ENCODE measurements at places on chromosomes 3 and 15.

- DNase-seq = no peak
Measured at GRCh38 chr3:157816296-157816695, 289.9 kb downstream of the SHOX2 start.

GRCh38 chr3:20811631-20812030 is 625.6 kb upstream of the SGO1 start:
- no peak for DNase-seq

GRCh38 chr15:78046796-78047341 is 30.6 kb downstream of the TBC1D2B start:
- DNase-seq = no peak

GRCh38 chr3:145882436-145882835 is 278.5 kb downstream of the PLOD2 start:
- no peak for DNase-seq

- DNase-seq = no peak
Measured at GRCh38 chr3:151460228-151460627, 633 bp downstream of the IGSF10 start.

- no peak for DNase-seq
Measured at GRCh38 chr3:186514296-186515002, 29.7 kb downstream of the CRYGS start.

- DNase-seq = no peak
Measured at GRCh38 chr15:25939122-25939521, 76.0 kb upstream of the ATP10A start.

DNA sequence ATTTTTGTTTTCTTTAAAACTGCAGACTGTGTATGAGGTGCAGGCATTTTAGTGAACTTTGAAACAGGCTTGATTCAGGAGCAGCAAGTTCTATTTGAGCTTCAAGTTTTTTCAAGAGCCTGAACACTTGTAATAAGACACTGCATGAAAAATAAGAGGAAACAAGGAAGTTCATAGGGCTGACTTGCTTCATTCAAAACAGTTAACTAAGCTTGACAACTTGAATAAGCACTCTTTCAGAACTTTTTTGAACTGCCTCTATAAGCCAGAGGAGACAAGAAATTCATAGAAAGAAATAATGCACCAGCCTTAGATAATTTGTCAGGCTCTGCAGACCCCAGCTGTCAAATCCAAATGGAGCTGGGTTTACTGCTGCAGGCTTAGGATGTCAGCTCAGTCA is 130.2 kb downstream of the SSR3 start:
- DNase-seq = no peak

GRCh38 chr3:43969944-43970343 is 271.7 kb upstream of the TOPAZ1 start:
- DNase-seq = peak; percentile 12

DNA sequence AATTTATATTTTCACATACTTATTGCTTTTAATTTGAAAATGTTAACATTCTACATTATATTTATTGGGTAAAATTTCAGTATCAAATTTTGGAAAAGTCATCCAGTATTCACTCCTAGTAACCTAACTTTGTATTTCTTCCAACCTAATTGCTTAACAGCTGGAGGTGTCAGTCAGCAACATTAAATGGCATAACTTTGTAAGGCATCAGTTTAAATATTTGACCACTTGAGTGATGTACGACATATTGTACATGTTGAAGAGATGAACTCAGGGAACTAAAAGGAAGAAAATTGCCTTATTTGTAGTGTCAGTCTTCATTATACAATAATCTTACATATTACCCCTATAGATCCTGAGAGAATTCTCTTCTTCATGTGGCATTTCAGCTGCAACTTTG is 326.8 kb downstream of the NAALADL2 start:
- DNase-seq = no peak

- DNase-seq = no peak
Measured at GRCh38 chr3:122627301-122627700, 49.9 kb downstream of the PARP15 start.

GRCh38 chr3:156668073-156668763 is 6.2 kb upstream of the TIPARP start:
- DNase-seq = peak; percentile 30

DNA sequence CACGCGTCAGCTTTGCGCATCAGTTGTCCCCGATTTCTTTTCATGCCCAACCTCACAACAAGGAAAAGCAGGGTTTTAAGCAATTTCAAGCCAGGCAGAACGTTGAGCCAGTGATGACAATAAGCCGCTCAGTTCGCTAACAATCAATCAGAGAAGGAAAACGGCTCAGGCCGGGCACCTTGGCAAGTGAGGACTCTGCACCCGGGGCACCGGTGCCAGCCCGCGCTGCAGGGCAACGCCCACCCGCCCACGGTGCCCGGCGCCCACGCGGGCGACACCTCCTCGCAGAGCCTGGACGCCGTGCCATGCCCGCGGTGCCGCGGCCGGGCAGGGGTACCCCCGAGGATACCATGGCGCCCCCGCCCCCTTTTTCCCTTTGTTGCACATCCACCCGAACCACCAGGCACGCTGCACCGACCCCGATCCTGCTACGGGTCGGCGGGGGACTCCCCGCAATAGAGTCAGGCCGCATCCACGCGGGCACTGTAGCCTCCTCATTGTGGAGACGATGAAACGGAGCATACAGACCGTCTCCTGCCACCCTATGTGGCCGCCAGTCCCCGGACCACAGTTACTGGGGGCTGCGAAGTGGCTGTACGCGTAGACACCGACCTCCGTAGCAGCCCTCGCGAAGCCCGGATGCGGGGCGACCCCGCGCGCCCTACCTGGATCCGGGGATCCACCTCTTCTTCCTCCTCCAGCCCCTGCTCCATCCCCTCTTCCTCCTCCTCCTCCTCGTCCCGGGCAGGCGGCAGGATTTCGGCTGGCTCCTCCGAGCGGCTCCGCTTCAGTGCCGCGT is 581 bp downstream of the SH3BP5 start:
- no peak for DNase-seq

- no peak for DNase-seq
Measured at GRCh38 chr3:48278884-48279559, 38.1 kb downstream of the ZNF589 start.

DNA sequence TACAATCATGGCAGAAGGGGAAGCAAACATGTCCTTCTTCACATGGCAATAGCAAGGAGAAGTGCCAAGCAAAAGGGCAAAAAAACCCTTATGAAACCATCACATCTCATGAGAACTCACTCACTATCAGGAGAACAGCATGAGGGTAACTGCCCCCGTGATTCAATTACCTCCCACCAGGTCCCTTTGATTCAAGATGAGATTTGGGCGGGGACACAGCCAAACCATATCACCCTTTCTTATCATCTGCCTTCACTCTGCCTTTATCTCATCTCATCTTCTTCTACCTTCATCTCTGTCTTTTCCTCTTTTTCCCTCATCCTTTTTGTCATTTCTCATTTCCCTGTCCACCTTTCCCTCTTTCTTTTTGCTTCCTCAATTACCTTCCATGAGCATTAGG is 149.6 kb downstream of the AGBL1 start:
- no peak for DNase-seq

GRCh38 chr15:52441841-52442240 is 86.8 kb downstream of the MYO5A start:
- no peak for DNase-seq

DNA sequence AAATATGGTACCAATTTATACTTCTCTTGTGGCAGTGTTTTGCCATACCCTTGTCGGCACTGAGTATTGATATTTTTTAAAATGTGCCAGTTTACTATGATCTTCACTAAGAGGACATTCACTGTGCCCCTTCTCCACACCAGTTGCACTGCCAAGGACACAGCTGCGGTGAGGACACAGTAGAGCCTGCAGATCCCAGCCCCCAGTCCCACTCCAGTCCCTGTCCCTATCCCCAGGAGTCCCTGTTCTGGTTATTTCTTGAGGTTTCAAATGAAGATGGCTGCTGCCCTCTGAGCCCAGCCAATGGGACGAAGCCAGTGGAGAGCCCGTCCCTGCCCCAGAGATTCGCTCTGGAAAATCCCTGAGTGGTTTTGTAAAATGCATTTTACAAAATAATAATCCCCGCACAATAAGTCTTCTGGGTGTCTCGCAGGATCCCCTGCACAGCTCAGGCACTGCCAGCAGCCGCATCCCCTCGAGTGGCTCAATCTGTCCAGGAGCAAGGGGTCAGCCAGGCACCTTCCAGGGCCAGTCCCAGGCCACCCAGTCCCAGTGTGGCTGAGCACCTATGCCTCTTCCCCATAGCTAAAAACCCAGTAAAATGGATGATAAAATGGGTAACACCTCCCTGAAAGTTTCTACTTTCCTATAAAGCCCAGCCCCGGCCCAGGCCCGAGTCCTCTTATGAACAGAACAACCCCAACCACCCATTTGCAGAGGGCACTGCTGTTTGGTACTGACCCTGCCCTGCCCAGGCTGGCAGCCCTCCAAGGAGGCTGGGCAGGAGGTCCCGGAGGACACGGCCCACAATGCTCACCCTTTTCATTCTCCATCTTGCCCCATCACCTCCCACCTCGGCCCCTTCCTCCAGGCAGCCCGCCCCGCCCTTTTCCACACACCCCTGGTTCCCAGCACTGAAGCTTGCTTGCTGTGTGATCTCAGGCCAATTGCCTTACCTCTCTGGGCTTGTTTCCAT is 91.1 kb downstream of the VGLL4 start:
- no peak for DNase-seq

DNA sequence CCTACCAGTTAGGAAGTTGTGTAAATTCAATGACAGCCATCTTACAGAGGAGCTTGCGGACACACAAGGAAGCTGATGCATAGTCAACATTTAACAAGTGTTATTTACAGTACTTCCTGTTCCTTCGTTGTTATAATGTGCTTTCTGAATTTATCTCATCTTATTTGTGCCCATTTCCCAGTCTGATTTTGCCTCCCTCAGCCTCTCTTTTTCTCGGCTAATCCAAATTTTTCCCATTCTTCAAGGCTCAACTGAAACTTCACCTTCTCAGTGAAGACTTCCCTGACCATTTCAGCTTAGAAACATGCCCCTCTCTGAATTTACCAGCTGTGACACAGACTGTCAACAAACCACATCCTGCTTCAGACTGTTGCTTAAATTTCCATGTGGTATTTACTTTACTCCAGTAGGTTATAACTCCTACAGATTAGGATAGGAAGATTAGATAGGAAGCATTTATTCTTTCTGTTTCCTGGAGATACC is 55.7 kb upstream of the CP start:
- peak; percentile 93 for DNase-seq

GRCh38 chr3:197508461-197508860 is 47.3 kb downstream of the BDH1 start:
- no peak for DNase-seq

GRCh38 chr3:194738254-194739093 is 52.8 kb downstream of the FAM43A start:
- peak; percentile 71 for DNase-seq

GRCh38 chr3:126845920-126846715 is 136.8 kb upstream of the PLXNA1 start:
- no peak for DNase-seq

DNA sequence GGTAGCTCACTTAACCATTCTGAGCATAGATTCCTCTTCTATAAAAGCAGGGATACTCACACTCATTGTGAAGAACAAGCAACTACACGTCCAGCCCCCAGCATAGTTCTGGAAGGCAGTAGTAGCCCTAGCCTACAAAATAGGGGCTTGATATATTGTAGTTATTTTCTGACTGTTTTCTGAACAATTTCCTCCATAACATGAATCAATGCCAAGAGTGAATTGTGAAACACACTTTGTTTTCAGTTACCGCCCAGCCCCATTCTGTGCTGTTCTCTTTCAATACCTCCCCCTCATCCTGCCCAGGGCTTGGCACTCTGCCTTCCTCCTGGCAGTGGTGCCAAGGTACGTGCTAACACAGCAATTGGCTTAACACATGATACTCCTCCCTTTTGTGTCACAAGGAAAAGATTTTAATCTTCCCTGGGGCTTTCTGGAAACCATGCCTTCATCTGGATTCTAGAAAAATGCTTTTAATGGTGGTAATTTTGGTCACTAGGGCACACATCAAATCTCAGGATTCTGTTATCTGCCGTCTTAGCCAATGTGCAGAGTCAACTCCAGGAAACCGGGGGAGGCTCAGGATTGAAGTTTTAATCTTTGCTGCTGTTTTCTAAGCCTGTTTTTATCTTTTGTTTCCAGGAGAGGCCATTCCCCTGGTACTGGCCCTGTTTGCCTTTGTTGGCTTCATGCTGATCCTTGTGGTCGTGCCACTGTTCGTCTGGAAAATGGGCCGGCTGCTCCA is 37.2 kb downstream of the IL20RB start:
- DNase-seq = peak; percentile 69

- no peak for DNase-seq
Measured at GRCh38 chr15:60375306-60375705, 22.5 kb downstream of the ANXA2 start.

GRCh38 chr15:85443593-85444087 is 63.2 kb downstream of the AKAP13 start:
- DNase-seq = peak; percentile 73

GRCh38 chr3:185983495-185984141 is 45.8 kb upstream of the TRA2B start:
- peak; percentile 52 for DNase-seq

DNA sequence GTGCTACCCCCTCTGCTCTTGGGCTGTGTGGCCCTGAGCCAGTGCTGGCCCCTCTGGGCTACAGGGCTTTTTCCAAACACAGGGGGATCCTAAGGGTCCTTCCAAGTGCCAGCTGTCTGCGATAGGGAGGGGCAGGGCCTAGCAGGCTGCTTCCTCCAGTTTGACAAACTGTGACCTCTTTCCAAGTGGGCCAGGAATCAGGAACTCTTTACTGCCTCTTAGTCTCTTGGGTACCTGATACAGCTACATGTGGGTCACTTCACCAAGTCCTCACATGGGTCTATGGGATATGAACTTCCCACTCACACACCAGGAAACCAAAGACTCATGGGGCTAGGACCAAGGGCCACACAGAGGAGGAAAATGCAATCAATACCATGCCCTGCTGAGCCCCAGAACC is 25.4 kb downstream of the SEC61A1 start:
- DNase-seq = no peak

GRCh38 chr15:90221246-90221900 is 12.4 kb downstream of the CIB1 start:
- no peak for DNase-seq

- DNase-seq = no peak
Measured at GRCh38 chr15:92023965-92024364, 170.5 kb downstream of the SLCO3A1 start.

Data from NCI-H2029 treated with DMSO at 0.1 percent for 48 hours (cell line).